EL (cell line): ENCODE measurements at places on chromosomes 7 and 10.

DNA sequence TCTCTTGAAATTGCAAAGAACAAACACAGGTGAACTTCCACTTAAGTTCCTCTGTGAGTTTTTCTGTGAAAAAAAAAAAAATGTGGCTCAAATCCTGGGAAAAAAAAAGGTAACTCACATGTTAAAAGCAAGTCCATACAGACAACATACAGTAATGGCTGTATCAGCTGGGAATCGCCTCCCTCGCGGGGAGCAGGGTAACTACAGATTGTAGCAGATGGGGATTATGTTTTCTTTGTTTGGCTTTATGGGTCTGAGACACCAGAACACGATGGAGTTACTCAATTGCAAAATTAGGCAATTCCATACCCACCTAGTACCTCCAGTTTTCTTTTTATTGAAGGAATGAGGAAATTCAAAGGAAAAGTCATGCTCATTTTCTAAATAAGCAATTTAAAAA is 42.3 kb downstream of the FEZF1 start:
- DNase-seq = no peak

GRCh38 chr7:143460271-143460979 is 17.2 kb downstream of the TAS2R60 start:
- DNase-seq = no peak

- DNase-seq = peak; percentile 59
Measured at GRCh38 chr10:103265717-103266329, 11.1 kb upstream of the INA start.

- DNase-seq = peak; percentile 34
Measured at GRCh38 chr10:125629758-125630376, 53.1 kb downstream of the TEX36 start.

GRCh38 chr10:129455625-129456024 is 11.4 kb upstream of the MGMT start:
- no peak for DNase-seq

DNA sequence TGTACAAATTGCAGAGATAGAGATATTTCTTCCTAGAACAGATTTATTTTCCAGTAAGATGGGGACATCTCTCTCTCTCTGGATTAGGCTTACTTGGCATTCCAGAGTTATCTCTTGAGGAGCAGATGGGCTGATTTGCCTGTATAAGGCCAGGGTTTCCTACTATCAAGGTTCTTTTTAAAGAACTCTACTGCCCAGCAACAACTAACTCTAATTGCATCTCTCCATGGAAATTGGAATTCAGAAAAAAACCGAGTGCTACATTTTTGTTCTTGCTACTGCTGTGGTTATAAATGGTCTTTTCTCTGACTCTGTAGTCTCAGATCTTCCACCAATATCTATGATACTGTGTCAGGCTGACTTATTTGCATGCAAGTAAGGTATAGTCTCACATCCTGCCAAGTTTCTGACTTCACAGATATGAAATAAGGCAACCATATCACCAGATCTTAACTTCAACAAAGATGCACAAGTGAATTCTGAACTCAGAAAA is 161.1 kb downstream of the CRPPA start:
- DNase-seq = no peak

DNA sequence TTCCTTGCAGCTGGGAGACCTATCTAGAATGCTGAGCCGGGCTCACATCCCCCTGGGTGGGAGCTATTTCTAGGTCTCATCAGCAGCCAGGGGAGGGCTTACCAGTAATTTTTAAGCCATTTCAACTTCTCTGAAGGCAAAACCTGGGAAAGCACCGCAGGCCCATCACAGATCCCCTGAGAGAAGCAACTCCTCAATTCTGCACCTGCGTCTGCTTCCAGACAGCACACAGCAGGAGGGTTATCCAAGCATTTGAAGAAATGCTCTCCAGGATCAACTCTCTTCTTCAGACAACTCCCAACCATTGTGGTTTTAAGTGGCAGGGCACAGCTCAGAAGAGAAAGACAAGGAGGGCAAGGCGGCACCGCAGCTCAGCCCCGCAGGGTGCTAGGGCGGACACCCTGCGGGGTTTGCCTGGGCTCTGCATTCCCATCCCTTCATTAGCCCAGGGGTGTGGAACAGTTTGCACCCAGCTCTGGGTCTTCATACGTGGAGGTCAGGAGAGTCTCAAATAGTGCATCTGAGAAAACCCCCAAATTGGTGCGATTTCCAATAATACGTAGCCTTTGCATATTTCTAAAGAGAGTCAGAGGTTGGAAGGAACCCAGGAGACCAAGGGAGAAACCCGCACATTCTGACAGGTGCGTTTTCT is 618.7 kb downstream of the DNAJB6 start:
- no peak for DNase-seq

DNA sequence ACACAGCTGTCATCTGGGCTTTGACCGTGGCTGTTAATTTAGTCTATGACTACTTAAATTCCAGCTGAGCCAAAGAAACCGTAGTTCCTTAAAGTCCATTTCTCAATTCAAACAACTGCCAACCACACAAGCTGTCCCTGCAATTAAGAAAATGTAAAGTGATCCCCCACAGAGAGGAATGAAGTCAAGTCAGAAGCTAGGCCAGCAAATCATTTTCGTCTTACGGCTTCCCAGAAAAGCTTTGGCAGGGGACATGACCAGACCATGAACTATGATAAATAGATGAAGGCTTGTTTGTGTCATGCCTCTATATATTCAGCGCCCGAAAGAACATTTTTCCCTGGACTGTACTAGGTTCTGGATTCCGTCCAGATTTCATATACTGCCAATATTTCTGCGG is 54.6 kb downstream of the HACD1 start:
- no peak for DNase-seq

- DNase-seq = no peak
Measured at GRCh38 chr10:76944640-76945039, 693.0 kb downstream of the KCNMA1 start.

- no peak for DNase-seq
Measured at GRCh38 chr7:21617513-21617912, 74.7 kb downstream of the DNAH11 start.

DNA sequence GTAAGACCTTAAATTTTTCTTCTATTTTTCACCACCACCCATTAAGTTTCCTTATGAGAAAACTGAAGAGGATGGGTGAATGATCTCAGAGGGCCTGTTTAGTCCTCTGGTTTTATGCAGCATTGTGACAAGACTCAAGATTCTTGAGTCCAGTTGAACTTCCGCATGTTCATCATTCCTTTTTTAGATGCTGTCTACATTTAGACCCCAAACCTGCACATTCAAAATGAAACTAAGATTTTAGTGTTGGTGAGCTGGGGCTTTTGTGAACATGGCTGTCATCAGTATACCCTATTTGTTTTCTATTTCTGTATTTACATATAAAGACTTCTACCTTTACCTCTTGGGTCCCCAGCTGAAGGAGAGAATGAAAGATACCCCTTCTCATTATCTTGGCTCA is 31.1 kb downstream of the NET1 start:
- DNase-seq = no peak

DNA sequence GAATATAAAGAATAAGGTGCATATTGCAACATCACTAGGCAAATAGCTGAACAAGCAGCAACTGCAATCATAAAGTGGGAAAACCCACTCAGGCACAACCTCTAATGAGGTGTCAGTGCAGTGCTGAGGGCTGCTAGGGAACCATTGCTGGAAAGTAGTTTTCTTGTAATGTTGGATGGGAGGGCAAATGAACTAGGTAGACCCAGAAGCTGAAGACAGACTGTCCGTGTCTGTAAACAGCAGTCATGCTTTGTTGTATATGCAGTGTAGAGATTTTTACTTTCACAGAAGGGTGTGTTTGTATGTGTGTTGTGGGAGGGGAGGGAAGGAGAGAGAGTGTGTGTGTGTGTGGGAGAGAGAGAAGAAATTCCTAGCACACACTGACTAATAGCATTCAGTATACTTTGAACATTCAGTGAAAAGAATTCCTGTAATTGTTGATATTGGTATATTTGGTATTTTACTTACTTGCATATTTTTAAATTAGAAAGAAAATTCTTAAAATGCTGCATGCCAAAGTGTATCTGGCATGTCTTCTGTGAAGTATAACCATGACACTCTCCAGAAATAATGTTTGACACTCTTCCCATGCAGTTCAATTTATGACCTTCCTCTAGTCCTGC is 28.8 kb downstream of the ITGB8 start:
- no peak for DNase-seq

DNA sequence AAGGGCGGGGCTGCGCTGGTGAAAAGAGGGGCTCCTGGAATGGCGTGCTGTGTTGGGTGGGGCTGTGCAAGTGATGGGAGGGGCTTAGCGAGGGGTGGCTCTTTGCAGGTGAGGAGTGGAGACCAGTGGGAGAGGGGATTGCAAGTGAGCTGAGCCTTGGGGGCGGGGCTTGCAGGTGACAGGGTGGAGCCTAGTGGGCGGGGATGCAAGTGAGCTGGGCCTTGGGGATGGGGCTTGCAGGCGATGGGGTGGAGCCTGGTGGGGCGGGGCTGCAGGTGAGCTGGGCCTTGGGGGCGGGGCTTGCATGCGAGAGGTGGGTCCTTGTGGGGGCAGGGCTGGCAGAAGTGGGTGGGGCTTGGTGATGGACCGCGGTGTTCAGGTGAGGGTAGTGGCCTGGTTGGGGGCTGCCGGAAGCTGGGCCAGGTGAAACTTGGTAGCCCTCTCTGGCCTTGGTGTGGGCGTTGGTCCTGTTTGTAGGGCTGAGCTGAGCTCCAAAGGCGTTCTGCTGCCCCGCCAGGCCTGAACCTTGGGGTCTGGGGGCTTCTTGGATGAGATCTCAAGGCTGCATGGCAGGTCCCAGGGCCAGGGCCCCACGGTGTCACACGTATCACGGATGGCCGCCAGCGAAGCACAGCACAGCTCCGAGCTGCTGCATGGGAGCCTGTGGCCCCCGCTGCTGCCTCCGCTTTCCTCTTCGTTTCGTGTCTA is 743 bp upstream of the PITRM1 start:
- no peak for DNase-seq

GRCh38 chr7:141950806-141951205 is 4.0 kb upstream of the CLEC5A start:
- DNase-seq = no peak

DNA sequence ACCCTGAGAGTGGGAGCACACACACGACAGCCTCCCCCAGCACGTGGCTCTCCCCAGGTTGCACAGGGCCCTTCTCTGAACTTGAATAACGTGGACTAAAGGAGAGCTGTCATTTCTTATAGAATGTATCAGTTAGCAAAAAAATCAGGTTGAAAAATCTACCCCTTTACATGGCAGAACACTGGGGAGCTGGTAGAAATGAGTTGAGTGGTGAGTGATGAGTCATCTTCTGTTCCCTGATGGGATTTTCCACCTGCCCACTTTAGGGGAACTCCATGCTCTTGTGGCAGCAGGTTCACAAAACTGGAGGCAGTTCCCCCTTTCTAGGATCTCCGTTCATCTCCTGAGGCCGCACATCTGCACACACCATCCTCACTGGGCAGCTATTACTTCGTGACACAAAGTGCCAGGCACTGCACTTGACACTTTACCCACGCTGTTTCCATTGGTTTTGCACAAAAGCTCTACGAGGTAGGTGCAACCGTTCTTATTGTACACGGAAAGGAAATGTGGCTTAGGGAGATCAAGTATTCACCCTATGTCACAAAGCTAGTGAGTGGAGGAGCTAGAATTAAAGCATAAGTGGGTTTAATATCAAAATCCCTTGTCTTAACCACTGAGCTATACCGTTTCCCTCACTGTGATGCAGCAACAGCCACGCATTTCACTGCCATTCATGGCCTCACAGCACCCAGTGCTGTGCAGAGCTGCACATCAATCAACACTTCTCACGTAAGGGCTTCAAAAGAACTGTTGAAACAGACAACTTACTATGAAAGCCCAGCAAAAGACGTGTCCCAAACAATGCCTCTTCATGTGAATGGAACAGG is 80.2 kb downstream of the RNF216 start:
- peak; percentile 27 for DNase-seq

GRCh38 chr7:19762631-19763030 is 10.8 kb downstream of the TMEM196 start:
- DNase-seq = no peak

DNA sequence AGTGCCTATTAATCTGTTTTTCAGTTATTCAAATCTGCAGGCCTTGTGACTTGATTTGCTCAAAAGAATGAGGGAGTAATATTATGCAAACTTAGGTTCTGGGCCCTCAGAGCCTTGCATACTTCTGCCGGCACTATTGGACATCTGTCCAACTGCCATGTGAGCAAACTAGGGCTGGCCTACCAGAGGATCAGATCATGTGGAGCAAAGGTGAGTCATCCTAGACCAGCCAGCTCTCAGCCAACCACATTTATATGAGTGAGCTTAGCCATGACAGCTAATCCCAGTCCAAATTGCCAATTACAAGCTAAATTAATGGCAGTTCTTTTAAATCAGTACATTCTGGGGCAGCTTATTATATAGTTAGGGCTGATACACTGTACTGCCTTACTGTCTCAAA is 69.6 kb downstream of the SDHAF3 start:
- DNase-seq = peak; percentile 49

DNA sequence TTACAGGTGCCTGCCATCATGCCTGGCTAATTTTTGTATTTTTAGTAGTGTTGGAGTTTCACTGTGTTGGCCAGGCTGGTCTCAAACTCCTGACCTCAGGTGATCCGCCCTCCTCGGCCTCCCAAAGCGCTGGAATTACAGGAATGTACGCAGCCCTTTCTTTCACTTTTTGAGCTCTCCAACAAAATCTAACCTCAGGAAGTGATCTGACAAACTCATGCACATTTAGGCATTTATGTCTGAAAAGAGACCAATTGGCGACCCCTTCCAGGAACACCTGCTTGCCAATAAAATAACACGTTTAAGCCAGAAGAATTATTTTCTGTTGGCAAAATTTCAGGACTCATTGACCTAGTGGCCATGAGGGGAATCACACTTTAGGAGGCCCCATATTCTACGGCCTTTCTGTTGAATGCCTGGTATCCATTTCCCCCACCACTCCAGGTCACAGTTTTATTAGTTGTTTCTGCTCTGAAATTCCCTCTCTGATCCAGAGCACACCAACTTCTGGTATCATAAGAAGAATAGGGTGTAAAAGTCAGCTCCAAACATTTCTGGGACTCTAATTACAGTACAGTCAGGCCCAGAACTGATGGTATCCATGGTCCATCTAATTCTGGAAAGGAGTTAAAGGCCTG is 65.8 kb upstream of the FRMD4A start:
- DNase-seq = no peak

GRCh38 chr10:132776186-132776585 is 9.8 kb downstream of the NKX6-2 start:
- no peak for DNase-seq

DNA sequence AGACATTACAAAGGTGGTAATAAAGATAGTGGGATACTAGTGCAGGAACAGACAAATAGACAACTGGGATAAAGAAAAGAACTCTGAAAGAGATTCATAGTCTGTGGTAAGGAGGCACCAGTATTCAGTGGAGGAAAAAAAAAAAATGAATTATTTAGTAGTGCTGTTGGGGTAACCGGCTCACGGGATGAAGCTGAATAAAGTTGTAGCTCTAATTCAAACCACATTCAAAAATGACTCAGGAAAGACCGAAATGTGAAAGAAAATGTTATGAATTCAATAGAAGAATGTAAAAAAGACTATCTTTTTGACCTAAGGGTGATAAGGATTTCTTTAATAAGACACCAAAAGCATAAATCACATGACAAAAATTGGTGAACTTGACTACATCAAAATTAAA is 83.1 kb upstream of the HABP2 start:
- DNase-seq = no peak
